ENCODE measurements at places on chromosomes 7 and 10.
A peak's percentile ranks its signal among the peaks of the same experiment; 100 is the strongest.

DNA sequence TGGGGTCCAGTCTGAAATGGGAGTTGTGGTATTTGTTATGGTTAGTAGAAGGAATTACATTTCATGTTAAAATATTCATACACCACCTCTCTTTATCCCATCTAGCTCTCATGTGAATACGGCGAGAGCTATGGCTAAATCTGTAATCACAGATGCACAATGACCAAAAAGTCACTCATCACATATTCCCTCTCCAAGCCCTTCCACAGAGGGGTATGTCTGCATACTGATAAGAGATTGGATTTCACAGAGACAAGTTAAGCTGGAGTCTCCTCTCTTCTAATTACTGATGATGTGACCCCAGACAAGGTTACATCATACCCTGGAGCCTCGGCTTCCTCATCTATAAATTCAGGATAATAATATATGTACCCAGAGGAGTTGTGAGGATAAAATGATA is 237.8 kb upstream of the RHOBTB1 start:
- no peaks in the 10 kb centered on the region for H3K27me3 ChIP-seq
- H3K27ac ChIP-seq, result no peak overlapping the region
- no peaks in the 10 kb centered on the region for H3K4me1 ChIP-seq
- DNase-seq, result no peak
- H3K36me3 ChIP-seq, result no peaks in the 10 kb centered on the region

DNA sequence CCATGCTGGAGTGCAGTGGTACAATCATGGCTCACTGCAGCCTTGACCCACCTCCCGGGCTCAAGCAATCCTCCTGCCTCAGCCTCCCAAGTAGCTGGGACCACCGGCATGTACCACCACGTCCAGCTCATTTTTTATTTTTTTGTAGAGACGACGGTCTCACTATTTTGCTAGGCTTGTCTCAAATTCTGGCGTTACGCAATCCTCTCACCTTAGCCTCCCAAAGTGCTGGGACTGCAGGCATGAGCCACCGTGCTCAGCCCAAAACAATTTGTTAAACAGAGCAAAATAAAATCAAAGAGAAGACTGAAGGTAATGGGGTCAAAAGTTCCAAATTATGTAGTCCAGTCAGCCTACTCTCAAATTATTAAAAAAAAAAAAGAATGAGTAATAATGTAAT is 8.7 kb upstream of the JMJD1C start:
- H3K27me3 ChIP-seq, result no peaks in the 10 kb centered on the region
- no peak overlapping the region for H3K27ac ChIP-seq
- H3K36me3 ChIP-seq, result no peaks in the 10 kb centered on the region
- H3K4me1 ChIP-seq, result no peaks in the 10 kb centered on the region

- no peak overlapping the region for H3K4me3 ChIP-seq
- H3K27me3 ChIP-seq, result no peaks in the 10 kb centered on the region
- no peaks in the 10 kb centered on the region for H3K36me3 ChIP-seq
Observed at GRCh38 chr7:155194382-155195140, 103.1 kb upstream of the INSIG1 start.

DNA sequence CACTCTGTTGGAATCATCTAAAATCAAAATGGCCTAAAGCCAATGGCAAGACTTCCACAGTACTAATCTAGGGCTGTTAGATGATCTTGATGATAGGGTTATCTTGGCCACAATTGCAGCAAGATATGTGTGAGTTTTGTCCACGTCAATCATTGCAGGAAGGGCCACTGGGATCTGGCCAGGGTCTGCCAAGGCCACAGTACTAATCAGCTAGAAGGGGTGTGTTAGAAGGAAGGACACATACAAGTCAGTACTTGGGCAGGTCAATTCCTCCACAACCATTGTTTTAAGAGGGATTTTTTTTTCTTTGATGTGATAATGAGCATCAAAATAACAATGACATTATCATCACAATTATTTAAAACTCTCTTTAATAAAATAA is 1.6 kb downstream of the LMOD2 start:
- H3K27me3 ChIP-seq, result no peaks in the 10 kb centered on the region
- H3K27ac ChIP-seq, result no peak overlapping the region
- no peaks in the 10 kb centered on the region for H3K4me1 ChIP-seq
- no peak overlapping the region for H3K4me3 ChIP-seq

DNA sequence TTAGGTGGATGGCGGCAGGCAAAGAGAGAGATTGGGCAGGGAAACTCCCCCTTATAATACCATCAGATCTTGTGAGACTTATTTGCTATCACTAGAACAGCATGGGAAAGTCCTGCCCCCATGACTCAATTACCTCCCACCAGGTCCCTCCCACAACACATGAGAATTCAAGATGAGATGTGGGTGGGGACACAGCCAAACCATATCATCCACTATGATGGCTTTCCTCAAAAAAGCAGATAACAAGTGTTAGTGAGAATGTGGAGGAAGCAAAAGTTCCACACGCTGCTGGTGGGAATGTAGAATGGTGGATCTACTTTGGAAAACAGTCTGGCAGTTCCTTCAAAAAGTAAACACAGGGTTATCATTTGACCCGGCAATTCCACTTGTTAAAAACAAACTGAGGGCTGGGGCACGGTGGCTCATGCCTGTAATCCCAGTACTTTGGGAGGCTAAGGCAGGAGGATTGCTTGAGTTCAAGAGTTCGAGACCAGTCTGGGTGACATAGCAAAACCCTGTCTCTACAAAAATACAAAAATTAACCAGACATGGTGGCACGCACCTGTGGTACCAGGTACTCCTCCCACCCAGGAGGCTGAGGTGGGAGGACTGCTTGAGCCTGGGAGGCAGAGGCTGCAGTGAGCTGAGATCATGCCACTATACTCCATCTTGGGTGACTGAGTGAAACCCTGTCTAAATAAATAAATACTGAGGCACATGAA is 161.4 kb upstream of the EEPD1 start:
- no peaks in the 10 kb centered on the region for H3K27me3 ChIP-seq
- no peak overlapping the region for H3K27ac ChIP-seq
- no peak for DNase-seq
- no peak overlapping the region for H3K4me3 ChIP-seq

- no peaks in the 10 kb centered on the region for H3K36me3 ChIP-seq
- H3K4me3 ChIP-seq, result no peak overlapping the region
- no peaks in the 10 kb centered on the region for H3K27me3 ChIP-seq
- H3K4me1 ChIP-seq, result no peaks in the 10 kb centered on the region
Observed at GRCh38 chr7:14073543-14073942, 84.1 kb upstream of the ETV1 start.

DNA sequence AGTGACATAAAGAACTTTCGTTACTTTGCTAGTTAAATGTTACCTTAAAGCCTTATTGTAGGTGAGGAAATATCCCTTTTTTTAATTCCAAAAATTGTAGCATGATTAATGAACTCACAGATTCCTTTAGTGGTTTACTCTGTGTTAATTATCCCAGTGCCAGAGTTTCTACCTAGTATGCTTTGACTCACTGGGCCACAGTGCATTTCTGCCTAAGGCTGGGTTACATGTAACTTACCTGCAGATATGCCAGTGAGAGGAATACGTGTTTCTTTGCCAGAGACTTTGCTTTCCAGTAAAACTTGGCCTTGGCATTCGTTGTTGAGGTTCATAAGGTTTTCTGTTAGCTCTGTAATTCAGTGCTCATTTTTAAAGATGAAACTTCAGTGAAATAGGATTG is 380.8 kb upstream of the LRGUK start:
- H3K4me3 ChIP-seq, result no peak overlapping the region
- H3K4me1 ChIP-seq, result no peaks in the 10 kb centered on the region
- no peak overlapping the region for H3K27ac ChIP-seq
- DNase-seq, result peak; percentile 27
- no peaks in the 10 kb centered on the region for H3K27me3 ChIP-seq
- no peaks in the 10 kb centered on the region for H3K36me3 ChIP-seq

- no peak overlapping the region for H3K4me3 ChIP-seq
- DNase-seq, result no peak
- H3K4me1 ChIP-seq, result no peaks in the 10 kb centered on the region
Observed at GRCh38 chr10:92407305-92408016, 116.5 kb downstream of the MARCHF5 start.

GRCh38 chr10:59090817-59091622 is 85.4 kb upstream of the PHYHIPL start:
- H3K36me3 ChIP-seq, result no peaks in the 10 kb centered on the region
- no peak for DNase-seq
- no peak overlapping the region for H3K27ac ChIP-seq
- no peak overlapping the region for H3K4me3 ChIP-seq
- H3K27me3 ChIP-seq, result no peaks in the 10 kb centered on the region
- H3K4me1 ChIP-seq, result no peaks in the 10 kb centered on the region

DNA sequence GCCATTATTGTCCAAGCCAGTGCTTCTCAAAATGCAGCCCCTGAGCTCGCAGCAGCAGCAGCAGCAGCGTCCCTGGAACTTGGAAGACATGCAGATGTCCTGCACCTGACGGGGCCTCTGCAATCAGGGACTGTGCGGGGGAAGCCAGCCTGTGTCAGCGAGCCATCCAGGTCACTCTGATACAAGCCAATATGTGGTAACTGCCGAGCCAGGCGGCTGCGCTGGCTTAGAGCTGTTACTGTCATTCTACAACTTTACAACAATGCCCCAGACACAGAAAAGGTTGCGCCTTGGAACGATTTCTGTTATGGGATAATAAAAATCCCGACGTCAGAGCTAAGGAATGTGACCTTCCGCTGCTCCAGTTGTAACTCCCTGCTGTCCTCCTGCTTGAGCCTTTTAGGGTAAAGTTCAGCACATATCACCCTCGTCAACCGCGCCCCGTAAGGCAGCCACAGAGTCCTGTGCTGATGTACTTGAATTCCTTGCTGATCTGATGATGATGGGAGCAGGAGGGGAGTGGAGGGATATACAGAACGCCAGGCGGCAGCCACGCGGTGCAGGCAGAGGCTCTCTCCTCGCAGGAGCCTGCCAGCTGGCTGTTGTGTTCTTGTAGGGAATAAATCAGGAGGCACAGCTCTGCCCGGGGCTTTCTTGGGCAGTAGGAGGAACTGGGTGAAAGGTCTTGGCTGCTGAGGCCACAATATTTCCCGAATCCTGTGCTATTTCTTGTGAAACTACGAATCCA is 20.0 kb upstream of the CRYGN start:
- H3K27ac ChIP-seq, result peak overlapping the region; percentile 95
- peak; percentile 96 for DNase-seq
- H3K4me1 ChIP-seq, result no peaks in the 10 kb centered on the region
- no peak overlapping the region for H3K4me3 ChIP-seq
- no peaks in the 10 kb centered on the region for H3K36me3 ChIP-seq
- no peaks in the 10 kb centered on the region for H3K27me3 ChIP-seq

GRCh38 chr7:28123752-28124151 is 56.8 kb downstream of the JAZF1 start:
- no peak overlapping the region for H3K27ac ChIP-seq
- no peaks in the 10 kb centered on the region for H3K27me3 ChIP-seq
- DNase-seq, result no peak
- H3K4me3 ChIP-seq, result no peak overlapping the region
- no peaks in the 10 kb centered on the region for H3K36me3 ChIP-seq

DNA sequence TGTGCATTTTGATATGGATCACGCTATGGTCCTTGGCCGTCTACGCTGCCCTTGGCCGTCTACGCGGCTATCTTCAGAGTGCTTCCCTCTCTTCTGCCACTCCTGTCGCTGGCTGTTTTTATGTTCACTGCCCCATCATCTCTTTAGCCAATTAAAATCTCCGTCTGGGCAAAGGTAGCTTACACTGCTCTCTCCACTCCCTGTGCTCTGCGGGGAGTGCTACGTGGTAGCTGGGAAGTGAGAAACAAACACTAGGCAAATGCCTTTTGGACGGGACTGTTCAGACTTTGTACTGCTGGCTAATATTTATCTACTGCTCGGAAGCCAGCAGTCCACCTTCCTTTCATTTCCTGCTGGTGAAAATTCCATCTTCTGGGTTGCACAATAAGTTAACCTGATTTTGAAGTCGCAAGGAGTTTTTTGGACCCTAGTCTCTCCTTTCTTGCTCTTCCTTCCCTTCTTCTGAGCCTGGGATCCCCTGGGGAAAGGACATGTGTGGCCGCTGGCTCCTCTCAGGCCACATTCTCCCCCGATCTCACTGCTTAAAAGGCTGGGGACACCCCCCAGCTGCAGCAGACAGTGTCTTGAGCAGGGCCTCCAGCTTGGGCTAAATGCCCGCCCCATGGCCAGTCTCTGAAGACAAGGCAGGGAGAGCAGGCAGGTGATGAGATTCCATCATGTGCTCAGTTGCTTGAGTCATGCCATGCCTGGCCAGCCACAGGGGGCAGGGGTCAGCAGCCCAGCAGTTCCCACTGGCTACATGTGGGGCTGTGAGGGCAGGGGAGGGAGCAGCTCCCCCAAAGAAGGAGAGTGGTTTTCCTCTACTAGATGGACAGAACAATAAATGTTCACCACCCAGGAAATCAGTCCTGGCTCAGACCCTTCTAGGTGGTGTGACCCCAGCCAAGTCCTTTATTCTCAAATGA is 25.5 kb upstream of the RBM33 start:
- DNase-seq, result no peak
- no peak overlapping the region for H3K4me3 ChIP-seq
- no peak overlapping the region for H3K27ac ChIP-seq
- no peaks in the 10 kb centered on the region for H3K36me3 ChIP-seq

DNA sequence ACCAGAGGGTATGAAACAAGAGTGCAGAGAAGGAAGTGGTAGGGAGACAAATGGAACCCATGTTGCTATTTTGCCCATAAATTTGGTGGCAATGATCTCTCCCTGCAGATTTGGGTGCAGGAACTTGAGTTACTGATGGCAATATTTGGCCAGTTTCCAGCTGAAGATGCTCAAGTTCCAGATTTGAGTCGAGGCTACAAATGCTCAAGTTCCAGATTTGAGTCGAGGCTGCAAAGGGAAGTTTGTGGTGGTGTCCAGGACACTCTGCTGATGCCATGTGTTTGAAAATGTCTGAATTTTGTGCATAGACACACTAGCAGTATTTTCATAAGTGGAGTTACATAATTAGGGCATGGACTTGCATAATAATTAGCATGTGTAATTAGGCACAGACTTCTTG is 40.8 kb downstream of the TBXAS1 start:
- no peak overlapping the region for H3K4me3 ChIP-seq
- DNase-seq, result no peak
- no peak overlapping the region for H3K27ac ChIP-seq
- no peaks in the 10 kb centered on the region for H3K4me1 ChIP-seq
- H3K27me3 ChIP-seq, result no peaks in the 10 kb centered on the region
- no peaks in the 10 kb centered on the region for H3K36me3 ChIP-seq

- H3K36me3 ChIP-seq, result no peaks in the 10 kb centered on the region
- H3K27me3 ChIP-seq, result no peaks in the 10 kb centered on the region
- H3K27ac ChIP-seq, result peak overlapping the region; percentile 75
- no peak for DNase-seq
Observed at GRCh38 chr10:117936566-117936965, 110.2 kb downstream of the RAB11FIP2 start.

DNA sequence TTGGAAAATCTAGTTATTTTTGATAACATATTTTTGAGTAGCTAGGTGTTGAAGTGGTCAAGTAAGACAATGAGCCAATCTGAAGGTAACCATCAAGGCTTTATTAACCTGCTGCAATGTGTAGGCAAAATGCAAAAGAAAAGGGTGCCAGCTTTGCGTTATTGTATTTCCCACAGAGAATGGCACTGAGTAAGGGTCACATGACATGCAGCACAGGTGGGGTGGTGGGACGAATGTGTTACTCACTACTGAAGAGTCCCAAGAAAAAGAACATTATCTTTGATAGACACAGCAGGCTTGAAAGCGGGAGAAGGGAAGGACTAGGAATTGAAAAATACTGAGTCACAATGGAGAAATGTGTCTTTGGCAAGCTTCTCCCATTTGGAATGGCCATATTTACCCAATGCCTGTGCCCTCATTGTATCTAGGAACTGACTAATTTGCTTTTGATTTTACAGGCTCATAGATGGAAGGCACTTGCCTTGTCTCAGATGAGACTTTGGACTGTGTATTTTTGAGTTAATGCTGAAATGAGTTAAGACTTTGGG is 898.6 kb upstream of the POT1 start:
- H3K27ac ChIP-seq, result no peak overlapping the region
- no peak overlapping the region for H3K4me3 ChIP-seq
- no peaks in the 10 kb centered on the region for H3K27me3 ChIP-seq
- no peaks in the 10 kb centered on the region for H3K36me3 ChIP-seq
